ENCODE measurements at places on chromosomes 6 and 20.

DNA sequence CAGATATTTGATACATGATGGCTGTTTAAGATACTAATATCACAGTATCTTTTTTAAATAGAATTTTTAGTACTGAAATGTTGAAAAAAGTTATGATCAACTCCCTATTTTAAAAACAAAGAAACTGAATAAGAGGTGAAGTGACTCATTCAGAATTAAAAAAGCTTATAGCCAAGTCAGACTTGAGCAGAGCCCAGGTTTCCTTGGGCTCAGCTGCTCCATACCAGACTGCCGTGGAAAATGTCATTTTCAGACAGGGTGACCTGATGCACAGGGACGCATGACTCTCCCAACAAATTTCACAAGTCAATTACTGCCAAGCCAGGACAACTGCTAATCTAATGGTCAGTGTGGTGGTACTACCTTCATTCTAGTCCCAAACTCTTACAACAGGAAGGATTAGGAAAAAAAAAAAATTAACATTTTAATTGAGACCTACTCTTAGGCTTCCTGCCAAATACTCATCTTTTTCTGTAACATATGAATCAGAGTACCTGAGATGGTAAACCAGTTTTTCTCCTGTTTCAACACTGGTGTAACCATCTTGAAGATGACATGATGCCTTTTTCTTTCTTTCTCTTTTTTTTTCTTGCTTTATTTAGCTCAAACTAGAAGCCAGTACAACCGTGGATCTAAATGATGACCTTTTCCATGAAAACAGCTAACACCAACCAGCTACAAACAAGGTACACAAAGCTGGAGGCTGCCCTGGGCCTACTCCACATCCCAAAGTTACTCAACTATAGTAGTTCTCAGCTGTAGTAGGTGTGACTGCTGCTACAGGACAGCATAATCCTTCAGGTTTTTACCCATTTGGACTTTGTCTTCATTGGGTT lies 30.5 kb downstream of the SLC22A23 start:
- DNase-seq = no peak

DNA sequence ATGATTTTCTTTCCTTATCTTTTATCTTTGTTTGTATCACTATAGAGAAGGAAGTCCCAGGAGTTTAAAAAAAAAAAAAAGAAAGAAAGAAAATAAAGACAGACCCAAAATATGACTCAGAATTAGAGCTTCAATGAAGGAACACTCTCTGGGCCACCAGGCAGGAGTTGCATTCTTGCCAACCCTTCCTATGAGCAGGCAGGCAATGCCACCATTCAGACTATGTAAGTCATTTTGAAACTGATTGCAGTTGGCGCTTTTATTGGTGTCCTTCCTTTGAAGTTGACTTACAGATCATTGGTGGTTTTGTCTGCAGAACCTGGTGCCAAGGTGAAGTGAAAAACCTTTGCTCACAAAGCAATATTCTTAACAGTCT lies 50.3 kb downstream of the MYB start:
- no peak for DNase-seq

DNA sequence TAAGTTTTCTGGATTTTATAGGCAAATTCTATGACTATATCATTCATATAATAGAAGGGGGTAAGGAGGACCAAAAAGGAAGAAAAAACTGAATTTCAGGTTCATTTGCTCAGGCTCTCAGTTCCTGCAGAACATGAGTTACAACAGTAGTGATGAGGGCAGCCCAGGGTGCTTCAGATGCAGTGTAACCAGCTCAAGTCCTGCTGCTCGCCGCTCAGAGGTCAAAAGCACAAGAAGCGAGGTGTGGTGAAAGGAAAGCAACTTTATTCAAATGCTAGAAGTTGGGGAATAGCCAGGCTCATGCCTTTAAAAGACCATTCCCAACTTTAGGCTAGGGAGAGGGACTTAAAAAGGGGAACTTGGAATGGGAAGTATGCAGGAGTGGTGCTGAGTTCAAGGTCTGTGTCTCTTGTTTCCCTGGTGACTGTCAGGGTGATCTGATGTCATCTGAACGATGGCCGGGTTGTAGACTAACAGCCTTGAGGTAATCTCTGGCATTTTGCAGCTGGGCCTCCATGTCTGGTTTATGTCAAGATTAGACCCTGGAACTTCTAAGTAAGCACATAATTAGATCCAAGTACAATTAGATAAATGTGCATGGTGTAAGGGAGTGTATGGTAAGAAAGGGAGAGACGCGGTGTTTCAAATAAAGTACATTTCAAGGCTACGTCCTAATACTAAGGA lies 14.5 kb upstream of the SEC63 start:
- no peak for DNase-seq

DNA sequence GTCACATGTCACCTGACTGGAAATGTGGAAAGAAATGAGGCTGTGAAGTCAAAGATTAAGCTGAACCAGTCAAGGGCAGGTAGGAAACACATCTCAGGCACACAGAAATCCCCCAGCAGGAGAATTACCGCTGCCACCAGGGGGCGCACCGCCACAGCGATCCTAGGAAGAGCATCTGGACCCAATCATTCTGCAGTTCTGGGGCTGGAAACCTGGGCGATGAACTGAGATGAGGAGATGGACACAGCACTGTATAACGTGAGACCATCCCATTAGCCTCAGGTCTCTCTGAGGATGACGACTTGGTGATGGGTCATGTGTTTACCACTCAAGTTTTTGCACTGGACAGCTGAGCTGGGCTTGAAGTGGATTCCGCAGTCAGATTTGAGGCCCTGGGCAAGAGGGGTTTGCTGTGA lies 6.5 kb upstream of the SLC24A3 start:
- peak; percentile 16 for DNase-seq

DNA sequence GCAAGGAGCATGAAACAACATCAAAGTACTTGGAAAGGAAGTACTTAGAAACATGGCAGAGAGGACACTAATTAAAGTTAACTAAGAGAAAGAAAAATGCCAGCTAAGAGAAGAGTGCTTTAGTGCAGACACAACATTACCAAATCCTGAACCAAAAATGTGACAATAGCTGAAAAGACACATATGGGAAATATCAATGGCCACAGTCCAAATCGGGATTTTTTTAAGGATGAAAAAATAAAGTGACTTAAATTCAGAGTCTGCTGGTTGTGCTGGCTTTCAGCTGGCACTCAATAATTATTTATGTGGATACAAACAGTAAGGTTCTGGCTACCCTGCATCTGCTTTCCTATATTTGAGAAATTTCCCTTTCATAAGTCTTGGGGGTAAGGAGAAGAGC lies 12.6 kb upstream of the DST start:
- DNase-seq = no peak

- no peak for DNase-seq
Observed at GRCh38 chr20:57364451-57364850, 13.4 kb downstream of the RAE1 start.

DNA sequence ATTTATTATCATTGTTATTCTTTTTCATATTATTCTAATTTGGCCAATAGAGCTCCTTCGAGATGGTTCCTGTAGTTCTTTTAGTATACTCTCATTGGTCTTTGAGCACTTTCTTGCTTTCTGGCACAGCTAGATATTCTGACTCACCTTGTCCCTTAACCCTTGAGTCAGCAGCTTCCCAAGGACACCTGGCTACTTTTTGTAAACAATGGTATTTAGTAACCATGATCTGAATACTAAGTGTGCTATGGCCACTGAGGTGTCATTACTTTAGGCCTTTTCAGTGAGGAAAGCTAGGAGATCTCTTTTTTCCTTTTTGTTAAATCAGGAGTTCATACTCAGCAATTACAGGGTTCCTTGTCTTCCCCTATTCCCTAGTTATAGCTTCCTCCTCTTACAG lies 126.5 kb upstream of the CITED2 start:
- DNase-seq = no peak

GRCh38 chr20:11982289-11982954 lies 64.7 kb downstream of the BTBD3 start:
- no peak for DNase-seq

- DNase-seq = no peak
Observed at GRCh38 chr6:44858998-44859397, 469.1 kb upstream of the RUNX2 start.

DNA sequence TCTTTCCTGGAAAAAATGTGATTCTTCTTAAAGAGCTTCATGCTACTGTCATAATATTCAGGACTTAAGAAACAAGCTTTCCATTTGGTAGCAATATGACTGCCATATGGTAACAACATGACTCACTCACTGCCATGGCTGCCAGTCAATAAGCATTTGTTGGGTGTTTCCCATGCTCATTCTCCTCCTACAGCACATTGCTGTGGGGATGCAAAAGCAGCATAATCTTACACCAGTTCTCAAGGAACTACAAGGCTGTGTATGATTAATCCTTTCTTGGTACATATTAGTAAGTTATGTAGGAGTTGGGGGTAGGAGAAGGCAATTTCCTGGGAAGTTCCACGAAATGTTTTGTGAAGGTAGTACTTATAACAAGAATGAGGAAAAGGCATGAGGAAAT lies 76.7 kb downstream of the CEP162 start:
- peak; percentile 86 for DNase-seq

- DNase-seq = no peak
Observed at GRCh38 chr6:116827561-116828240, 1.2 kb downstream of the GPRC6A start.

GRCh38 chr6:52426667-52427066 lies 6.5 kb downstream of the EFHC1 start:
- DNase-seq = no peak

GRCh38 chr6:3351105-3351676 lies 92.4 kb downstream of the PSMG4 start:
- DNase-seq = no peak

DNA sequence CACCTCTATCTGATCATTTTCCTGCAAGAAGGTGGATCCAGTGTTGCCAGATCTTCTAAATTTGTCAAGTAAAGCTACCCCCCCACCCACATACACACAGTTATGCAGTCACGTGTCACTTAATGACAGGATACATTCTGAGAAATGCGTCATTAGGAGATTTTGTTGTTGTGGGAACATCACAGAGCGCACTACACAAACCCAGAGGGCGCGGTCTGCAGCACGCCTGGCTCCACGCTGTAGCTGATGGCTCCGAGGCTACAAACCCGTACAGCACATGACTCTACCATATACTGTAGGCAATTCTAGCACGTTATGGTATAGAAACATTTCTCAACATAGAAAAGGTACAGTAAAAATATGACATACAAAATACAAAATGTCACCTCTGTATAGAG lies 126.9 kb downstream of the SYCP2 start:
- no peak for DNase-seq

GRCh38 chr6:16355238-16355637 lies 116.9 kb downstream of the GMPR start:
- DNase-seq = no peak

DNA sequence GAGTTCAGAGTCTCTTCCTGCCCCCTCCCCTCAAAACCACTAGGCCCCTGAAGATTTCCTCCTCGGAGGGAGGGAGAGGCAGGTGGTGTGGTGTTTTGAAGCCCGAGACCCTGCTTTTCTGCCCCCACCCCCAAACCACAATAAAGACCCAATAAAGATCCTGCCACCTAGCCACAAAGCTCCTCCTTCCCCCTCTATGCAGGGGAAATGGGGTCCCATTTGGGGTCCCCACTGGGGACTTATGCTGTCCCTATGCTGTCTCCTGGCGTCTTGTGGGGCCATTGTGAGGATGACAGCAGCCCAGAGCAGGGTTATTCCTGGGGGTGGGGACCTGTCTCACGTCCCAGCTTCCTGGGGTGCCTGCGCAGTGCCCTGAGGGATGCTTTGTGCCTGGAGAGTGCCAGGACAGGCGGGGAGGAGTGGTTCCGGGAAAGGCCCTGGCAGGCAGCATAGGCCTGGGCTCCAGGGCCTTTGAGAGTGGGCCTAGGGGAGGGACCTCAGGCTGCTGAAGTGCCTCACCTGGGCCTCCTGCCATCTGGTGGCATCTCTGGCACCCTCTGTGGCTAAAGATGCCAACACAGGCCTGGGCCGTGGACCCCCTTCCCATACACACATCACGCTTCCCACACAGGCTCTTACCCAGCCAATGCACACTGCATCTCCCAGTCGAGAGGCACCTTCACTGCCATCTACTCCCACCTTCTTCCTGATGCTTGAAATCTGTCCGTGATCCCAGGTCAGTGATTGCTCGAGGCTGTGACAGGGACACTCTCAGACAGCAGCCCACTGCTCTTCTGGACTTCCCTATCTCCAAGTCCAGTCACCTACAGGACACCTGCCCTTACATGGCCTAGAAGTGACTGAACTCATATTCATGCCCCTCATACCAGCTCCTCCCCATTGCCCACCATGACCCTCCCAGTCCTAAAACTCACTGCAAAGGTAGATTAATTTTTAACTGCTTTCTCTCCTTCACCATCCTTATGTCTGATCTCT lies 7.9 kb upstream of the ARMC12 start:
- DNase-seq = peak; percentile 28

- peak; percentile 99 for DNase-seq
Observed at GRCh38 chr6:102026649-102027048, 633.1 kb downstream of the GRIK2 start.

- no peak for DNase-seq
Observed at GRCh38 chr6:105263685-105264610, 84.1 kb upstream of the POPDC3 start.

- DNase-seq = no peak
Observed at GRCh38 chr6:155050311-155050710, 55.2 kb downstream of the TIAM2 start.

GRCh38 chr6:53795340-53795701 lies 516 bp downstream of the LRRC1 start:
- no peak for DNase-seq

DNA sequence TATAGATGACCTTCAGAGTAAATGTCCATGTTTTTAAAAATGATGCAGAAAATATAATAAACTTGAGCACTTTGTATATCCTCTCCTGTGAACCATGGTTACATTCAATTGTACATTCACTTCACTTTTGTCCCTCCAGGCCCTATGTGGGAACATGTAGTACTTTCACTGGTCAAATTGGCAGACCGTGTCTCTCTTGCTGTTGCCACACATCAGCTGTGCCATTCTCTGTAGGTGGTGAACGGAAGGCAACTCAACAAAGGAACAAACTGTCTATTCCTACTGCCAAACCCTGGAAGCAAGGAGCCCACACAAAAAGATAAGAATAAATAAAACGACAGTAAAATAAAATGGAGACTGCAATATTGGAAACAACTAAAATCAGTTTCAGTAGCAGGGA lies 2.0 kb downstream of the ROS1 start:
- peak; percentile 93 for DNase-seq

GRCh38 chr6:144250276-144250675 lies 34.9 kb upstream of the UTRN start:
- no peak for DNase-seq

GRCh38 chr6:113570161-113570560 lies 287.0 kb upstream of the MARCKS start:
- DNase-seq = peak; percentile 47

GRCh38 chr6:141443032-141443431 lies 689.7 kb upstream of the GJE1 start:
- no peak for DNase-seq

- no peak for DNase-seq
Observed at GRCh38 chr6:74892091-74892490, 313.8 kb downstream of the COL12A1 start.

Measured in G401 (cell line).